ENCODE measurements at places on chromosomes 2 and 18.

GRCh38 chr2:219441451-219442255 is 7.0 kb downstream of the SPEG start:
- no peak for DNase-seq

DNA sequence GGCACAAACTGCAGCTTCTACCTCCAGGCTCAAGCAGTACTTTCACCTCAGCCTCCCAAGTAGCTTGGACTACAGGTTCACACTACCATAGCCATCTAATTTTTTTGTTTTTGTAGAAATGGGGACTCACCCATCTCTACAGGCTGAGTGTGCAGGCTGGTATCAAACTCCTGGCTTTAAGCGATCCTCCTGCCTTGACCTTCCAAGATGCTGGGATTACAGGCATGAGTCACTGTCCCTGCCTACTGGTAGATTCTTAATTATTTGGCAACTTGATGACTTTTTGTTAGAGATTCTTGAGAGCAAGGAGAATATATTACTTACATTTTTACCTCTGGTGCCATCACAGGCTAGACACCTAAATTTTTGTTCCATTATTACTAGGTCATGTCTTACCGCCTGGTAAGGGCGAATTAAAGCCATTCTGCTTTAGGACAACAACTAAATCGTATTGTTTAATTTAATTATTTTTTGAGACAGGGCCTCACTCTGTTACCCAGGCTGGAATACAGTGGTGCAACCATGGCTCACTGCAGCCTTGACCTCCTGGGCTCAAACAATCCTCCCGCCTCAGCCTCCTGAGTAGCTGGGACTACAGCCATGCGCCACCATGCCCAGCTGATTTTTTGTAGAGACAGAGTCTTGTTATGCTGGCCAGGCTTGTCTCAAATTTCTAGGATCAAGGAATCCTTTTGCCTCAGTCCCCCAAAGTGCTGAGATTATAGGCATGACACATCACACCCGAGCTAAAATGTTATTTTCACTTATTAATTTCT is 15.7 kb downstream of the DYNC1I2 start:
- DNase-seq: no peak

DNA sequence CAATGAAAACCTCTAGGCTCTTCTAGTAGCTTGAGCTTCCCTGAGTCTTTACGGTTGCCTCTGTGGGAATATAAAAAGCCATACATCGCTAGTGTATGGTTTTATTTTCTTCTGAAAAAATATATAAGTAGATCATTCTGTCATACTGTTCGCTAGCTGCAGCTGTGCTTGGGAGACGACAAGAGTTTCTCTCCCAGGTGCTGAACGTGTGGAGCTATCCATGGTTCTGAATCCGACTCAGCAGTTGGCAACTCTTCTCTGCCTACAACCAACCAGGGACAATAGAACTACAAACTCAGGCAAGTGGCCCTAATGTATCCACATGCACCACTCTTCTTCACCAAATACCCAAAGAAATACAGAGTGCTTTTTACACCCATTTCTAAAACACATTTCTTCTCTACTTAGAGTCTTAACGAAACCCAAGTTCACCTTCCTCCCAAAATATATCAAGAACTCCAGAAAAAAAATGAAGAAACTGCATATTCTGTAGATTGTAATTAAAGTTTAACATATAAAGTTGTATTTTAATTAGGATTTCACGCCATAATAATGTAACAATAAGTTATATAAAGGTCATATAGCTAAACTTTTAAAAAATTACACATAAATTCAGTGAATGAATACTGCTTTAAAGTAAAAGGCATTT is 2.2 kb upstream of the KCNH7 start:
- no peak for DNase-seq

DNA sequence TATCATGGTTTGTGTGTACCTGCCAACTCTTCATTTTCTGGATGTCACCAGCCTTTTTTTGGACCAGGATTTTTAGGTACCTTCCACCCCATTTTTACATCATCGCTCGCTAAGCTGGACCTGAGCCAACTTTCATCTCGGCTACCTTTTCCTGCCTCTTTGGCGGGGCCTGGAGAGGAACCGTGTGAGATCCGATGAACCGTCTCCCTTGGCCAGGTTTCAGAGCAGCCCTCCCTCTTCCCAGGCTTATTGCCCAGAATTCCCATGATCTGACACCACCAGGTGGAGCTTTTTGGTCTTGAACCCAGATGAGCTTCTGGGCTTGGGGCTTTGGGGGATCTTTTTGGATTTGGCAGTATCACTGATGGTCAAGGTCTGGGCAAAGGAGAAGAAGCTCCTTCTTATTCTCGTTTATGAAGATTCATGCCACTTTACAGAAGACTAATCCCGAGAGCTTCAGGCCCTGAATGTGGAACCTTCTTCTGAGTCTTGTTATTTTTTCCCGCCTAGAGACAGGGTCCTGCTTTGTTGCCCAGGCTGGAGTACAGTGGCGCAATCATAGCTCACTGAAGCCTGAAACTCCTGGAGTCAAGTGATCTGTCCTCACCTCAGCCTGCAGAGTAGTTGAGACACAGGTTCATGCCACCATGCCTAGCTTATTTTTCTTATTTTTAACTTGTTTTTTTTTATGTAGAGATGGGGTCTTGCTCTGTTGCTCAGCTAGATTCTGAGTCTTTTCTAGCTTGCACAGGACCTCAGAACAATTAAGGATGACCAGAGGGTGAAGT is 50.4 kb downstream of the GATA6 start:
- no peak for DNase-seq

DNA sequence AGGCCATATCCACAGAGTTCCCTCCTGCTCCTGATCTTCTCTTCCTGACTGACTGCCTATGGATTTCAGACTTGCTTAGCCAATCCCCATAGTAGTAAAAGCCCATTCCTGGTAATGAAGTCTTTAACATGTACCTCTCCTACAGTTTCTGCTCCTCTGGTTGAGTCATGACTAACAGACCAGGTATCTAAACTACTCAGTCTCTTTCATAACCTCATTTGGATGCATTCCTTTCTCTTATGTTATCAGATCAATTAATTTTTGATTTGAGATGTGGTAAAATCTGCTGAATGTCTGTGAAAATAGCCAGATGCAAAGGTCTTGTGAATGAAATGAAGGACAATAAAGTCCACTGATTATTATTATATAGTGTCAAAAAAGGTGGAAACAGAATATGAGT is 198.0 kb downstream of the NBAS start:
- no peak for DNase-seq

DNA sequence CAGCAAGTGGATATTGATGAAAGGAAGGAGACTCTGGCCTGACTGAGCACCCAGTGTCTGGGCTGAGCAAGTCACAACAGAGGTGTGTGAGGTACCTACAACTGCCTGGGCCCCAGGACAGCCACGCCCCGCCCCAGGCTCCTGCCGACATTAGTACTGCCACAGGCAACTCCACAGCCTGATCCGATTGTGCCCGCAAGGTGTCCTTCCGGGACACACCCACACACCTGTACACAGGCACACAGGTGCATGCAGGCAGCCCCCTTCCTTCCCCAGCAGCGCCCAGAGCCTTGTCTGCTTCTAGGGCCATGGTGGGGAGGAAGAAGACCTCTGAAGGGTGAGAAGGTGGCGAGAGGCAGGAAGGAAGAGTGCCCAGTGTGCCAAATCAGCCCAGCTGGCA is 83.6 kb downstream of the TNS1 start:
- no peak for DNase-seq

- DNase-seq: no peak
Observed at GRCh38 chr2:25063876-25064660, 22.2 kb downstream of the EFR3B start.

GRCh38 chr2:133553251-133553650 is 15.0 kb downstream of the NCKAP5 start:
- DNase-seq: no peak

DNA sequence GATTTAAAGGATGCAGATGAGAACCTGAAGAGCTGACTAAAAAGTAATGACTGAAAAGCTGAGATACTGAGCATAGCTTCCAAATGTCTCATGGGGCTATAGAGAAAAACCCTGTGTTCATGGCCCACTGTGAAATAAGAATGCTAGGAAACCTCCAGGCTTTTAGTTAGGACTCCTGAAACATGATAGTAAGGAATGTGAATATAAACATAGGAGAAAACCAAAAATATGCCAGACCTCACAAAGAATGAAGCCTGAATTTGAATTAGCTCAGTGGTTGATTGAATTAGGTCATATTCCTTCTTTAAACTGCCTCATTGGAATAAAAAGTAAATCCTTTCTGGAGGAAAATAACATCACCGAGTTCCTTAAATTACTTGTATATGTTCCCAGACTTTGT is 194.5 kb upstream of the NXPH2 start:
- no peak for DNase-seq

All from NCI-H1694 (cell line).